ENCODE measurements at places on chromosomes 12 and 14. TPM values are rescaled to one million over a fixed set of nuclear protein-coding genes. Genes with fewer than 3 reads are reported as not detected.

The EPYC gene
- not detected for total RNA-seq

The TAS2R10 gene
- total RNA-seq, result 0.50 TPM

The SLC6A13 gene
- total RNA-seq, result not detected

The GPR68 gene
- total RNA-seq, result 1.2 TPM

The DNAI7 gene
- total RNA-seq, result 0.11 TPM

The ISM2 gene
- total RNA-seq, result 0.11 TPM
